ENCODE measurements at places on chromosomes 4 and X.

DNA sequence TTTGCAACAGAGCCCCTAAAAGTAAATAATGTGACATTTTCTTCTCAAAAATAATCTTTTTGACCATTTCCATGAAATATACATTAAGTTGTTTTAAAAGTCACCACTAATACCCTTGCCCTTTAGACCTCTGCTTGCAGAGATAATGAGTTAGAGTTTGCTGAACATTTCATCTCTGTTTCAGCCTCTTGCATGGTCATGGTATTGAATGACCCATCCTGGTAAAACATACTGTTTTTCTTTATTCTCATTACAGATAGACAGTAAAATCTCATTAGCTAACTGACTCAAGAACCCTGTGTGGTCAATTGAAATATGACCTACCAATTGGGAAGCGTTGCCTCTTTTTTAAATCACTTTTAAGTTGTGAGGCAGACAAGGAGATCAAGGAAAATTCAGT is 916.7 kb downstream of the PDHA2 start:
- DNase-seq: no peak

- DNase-seq: no peak
Measured at GRCh38 chr4:102627831-102628523, 126.8 kb downstream of the NFKB1 start.

DNA sequence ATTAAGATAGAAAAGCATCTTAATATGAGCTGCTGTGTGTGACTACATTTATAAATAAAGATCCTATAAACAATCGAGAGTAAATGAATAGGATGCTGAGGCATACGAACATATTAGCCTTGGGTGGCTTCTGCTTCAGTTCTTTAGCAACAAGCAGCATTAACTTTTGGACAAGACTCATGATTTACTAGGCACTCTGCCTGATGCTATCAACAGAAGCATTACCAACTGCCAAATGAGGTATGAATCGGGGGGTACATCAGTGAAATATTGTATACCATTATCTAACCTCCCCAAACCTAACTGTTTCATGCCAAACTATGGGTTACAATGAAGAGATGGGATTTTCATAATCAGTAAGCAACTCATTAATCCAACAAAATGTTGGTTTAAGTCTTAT is 113.1 kb downstream of the RAB28 start:
- no peak for DNase-seq

- DNase-seq: peak; percentile 5
Measured at GRCh38 chr4:107619731-107620130, 100.3 kb downstream of the PAPSS1 start.

- peak; percentile 14 for DNase-seq
Measured at GRCh38 chr4:87092389-87093141, 127.9 kb downstream of the KLHL8 start.

GRCh38 chr4:138174981-138175794 is 67.0 kb downstream of the SLC7A11 start:
- DNase-seq: no peak

DNA sequence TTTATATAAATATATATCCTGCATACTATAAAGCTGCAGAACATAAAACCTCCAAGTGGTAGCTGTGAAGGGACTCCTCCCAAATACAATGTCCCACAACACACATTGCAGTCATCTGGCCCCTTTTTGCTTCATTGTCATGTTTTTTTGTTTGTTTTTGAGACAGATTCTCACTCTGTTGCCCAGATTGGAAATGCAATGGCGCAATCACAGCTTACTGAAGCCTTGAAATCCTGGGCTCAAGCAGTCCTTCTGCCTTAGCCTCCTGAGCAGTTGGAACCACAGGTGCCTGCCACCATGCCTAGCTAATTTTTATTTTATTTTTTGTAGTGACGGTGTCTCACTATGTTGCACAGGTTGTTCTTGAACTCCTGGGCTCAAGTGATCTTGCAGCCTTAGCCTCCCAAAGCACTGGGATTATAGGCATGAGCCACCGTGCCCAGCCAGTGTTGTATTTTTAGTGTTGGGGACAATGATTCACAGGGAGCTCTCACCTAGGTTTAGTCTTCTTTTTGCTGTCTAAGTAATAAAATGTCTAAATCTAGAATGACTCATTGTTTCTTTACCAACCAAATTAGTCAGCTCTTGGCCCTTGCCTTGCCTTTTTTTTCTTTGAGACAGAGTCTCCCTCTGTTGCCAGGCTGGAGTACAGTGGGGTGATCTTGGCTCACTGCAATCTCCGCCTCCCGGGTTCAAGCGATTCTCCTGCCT is 24.0 kb upstream of the XIAP start:
- no peak for DNase-seq

DNA sequence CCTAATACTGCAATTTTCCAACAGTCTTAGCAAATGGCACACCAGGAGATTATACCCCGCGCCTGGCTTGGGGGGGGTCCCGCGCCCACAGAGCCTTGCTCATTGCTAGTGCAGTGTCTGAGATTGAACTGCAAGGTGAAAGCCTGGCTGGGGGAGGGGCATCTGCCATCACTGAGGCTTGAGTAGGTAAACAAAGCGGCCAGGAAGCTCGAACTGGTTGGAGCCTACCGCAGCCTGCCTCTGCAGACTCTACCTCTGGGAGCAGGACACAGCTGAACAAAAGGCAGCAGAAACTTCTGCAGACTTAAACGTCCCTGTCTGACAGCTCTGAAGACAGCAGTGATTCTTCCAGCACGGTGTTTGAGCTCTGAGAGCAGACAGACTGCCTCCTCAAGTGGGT is 172.8 kb upstream of the NAP1L5 start:
- DNase-seq: no peak

GRCh38 chrX:74453178-74453577 is 31.9 kb downstream of the SLC16A2 start:
- DNase-seq: no peak

DNA sequence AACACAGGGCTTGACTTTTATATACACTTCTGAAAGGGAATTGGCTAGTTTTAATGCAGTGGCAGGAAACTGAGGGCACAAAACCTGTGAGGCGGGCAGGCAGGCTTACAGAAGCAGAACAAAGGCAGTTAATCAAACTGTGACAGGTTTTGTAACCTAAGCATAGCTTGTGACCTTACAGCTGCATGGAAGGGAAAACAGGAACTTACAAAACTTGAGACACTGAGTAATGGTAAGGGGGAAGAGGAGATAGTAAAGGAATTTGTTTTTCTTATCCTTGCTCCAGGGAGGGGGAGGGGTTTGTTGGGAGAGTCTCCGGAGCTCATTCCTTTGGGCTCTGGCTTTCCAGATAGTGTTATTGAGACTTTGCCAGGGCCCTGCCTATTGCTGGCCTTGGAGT is 55.6 kb downstream of the SLITRK4 start:
- DNase-seq: no peak

DNA sequence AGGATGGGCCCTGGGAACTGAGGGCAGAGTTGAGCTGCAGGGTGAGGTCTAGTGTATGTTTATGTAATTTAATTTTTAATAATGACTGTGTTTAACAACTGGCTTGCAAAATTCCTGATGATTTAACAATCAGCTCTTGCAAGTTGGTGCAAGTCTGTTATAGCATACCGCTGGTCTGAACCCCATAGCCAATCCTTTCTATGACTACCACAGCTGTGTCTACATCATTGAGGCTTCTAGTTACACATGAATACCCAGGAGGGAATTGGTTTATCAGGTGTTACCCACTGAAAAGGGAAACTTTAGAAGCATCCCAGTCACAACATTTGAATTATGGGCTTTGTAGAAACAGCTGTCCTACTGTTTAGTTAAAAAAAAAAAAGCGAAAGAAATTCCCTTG is 38.3 kb downstream of the SUPT20HL1 start:
- no peak for DNase-seq

DNA sequence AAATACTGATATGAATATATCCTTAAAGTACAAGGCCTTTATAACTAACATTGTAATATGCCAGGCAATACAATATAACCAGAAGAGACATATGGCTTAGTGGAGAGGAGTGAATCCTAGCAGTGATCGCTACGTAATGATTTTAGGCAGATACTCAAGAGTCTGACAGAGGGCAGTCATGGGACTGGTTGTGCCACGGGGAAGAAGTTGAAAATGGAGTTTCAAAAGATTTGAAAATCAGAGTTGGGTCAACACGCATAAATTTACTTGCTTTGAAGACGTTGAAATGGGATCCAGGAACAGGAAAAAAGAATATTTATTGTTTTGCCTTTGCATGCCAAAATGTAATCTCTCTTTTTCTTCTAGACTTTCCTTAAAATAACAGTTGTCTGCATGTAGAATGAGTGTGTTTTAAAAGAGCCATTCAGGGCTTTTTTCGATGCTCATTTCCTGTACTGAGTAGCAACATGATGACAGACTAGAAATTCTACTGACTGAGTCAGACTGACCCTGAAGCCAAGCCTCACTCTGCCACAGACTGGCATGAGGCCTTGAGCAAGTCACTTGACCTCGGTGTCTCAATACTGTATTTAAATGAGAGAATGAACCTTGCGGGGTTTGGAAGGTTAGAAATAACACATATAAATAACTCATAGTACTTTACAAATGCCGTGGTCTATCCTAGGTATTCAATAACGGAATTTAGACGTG is 8.1 kb upstream of the SMS start:
- no peak for DNase-seq

- no peak for DNase-seq
Measured at GRCh38 chr4:40241941-40242340, 45.1 kb downstream of the RHOH start.

DNA sequence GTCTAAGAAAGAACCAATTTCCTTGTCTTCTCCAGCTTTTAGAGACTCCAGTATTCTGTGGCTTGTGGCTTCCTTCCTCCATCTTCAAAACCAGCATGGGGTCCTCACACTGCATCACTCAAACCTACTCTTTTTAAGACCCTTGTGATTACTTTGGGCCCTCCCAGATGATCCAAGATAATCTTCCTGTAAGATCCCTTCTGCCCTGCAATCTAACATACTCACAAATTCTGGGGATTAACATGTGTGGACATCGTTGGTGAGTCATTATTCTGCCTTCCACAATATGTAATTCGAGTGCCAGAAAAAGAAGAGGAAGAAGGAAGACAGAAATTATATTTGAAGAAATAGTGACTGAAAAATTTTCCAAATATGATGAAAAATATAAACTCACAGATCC is 47.9 kb downstream of the BEND4 start:
- no peak for DNase-seq

- peak; percentile 14 for DNase-seq
Measured at GRCh38 chr4:112889619-112890527, 159.6 kb upstream of the ANK2 start.

DNA sequence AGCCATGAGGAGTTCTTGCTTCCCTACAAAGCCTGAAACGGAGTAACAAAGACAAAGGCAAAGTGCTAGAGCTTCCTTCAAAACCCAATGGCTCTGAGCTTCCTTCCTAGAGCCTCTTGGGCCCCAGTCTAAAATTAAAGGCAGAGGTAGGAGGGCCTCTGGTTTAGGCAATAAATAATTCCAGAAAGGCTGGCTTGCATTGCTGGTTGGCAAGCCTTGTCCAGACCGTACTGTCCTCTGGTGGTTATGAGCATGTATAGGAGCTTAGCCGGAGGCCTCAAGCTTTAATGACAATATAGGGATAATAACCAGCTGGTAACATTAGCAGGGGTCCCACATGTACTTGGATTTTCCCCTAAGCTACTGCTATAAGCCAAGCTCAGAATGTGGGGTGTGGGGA is 237.3 kb downstream of the AR start:
- DNase-seq: no peak

GRCh38 chr4:94262163-94263016 is 54.7 kb downstream of the SMARCAD1 start:
- no peak for DNase-seq

DNA sequence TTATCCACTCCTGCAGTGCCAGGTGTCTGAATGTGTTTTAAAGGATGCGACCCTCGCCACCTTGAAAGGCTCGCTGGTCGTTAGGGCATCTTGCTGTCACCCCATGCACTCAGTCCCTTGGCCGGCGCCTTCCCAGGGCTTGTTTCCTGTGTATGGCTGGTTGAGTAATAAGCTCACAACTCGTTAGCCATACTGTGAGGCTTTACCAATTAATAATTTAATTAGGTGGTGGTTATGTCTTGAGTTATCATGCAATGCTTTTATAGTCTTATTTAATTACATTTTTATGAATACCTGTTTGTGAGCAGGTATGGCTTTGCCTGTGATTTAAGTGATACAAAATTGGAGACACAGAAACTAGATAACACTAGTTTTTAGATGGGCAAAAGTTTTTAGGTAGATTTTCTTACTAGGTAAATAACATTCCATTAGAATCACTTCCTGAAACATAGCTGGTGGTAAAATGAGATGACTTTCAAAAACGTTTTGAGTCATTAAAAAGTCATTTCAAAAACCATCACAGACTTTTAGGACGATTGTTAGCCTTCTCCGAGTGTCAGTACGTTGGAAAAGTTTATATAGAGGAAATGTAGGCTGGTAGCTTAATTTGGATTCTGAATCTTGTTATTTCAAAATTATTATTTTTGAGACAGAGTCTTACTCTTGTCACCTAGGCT is 18.2 kb downstream of the PTTG2 start:
- DNase-seq: no peak

GRCh38 chrX:107396783-107397182 is 52.7 kb upstream of the FRMPD3 start:
- no peak for DNase-seq

DNA sequence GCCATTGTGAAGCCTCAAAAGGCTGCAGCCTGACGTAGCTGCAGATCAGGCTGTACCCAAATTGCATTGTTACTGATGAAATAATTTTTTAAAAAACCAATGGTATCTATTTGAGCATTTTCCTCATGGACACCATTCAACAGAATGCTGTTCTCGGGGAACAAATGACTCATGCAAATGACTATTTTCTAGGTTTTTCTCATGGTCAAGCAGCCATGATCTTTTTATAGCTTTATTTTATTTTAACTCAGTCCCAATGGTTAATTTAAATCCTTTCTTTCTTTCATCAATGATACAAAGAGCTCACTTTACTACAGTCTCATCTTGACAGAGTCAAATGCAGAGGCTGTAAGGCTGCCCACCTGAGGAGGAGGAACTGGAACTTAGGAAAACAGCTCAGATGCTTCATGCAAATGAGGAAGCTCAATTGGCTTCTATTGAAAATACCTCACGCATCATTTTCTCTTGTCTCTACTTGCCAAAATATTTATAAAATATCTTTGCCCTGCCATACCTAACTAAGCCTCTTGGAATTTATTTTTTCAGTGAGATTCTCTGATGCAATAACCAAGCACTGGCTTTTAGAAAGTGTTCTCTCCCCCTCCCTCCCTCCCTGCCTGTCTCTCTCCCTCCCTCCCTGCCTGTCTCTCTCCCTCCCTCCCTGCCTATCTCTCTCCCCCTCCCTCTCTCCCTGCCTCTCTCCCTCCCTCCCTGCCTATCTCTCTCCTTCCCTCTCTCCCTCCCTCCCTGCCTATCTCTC is 81.0 kb downstream of the SORBS2 start:
- DNase-seq: no peak

- no peak for DNase-seq
Measured at GRCh38 chr4:153084224-153084979, 119.8 kb upstream of the TRIM2 start.

- no peak for DNase-seq
Measured at GRCh38 chr4:105483840-105484239, 10.0 kb upstream of the PPA2 start.

- DNase-seq: no peak
Measured at GRCh38 chr4:128155874-128156456, 94.9 kb downstream of the LARP1B start.

Measured in DMS 273 treated with DMSO at 0.1 percent for 48 hours (cell line).